ENCODE measurements at places on chromosomes 1 and 21.

GRCh38 chr1:94061513-94062443, 59.2 kb downstream of the ABCA4 start:
- DNase-seq: no peak

DNA sequence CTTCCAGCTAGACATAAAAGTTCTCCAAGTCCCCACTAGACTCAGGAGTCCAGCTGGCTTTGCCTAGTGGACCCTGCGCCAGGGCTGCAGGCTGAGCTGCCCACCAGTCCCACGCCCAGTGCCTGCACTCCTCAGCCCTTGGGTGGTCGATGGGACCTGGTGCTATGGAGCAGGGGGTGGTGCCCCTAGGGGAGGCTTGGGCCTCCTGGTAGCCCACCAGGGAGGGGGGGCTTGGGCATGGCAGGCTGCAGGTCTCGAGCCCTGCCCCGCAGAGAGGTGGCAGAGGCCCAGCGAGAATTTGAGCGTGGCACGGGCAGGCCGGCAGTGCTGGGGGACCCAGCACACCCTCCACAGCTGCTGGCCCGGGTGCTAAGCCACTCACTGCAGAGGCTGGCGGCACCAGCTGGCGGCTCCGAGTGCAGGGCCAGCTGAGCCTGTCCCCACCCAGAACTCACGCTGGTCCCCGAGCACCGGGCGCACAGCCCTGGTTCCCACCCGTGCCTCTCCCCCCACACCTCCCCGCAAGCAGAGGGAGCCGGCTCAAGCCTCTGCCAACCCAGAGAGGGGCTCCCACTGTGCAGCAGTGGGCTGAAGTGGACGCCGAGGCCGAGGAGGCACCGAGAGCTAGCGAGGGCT, 30.2 kb upstream of the GBP5 start:
- no peak for DNase-seq

DNA sequence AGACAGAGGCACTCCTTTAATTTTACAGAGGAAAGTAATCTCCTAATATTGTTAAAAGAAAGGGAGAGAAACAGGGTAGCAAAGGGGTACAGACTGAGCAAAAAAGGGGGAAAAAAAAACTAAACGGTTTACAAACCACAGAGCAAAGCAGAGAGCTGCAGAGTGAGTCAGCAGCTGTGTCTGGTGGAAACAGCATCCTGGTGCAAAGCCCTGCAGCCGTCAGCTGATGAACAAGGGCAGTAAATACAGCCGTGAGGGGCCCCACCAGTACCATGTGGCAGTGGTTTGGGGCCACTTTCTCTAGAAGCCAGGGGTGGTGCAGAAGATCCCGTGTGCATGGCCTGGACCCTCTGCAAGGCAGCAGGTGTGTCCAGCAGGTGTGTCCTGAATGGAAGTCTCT, 111.3 kb downstream of the ERG start:
- DNase-seq: no peak

DNA sequence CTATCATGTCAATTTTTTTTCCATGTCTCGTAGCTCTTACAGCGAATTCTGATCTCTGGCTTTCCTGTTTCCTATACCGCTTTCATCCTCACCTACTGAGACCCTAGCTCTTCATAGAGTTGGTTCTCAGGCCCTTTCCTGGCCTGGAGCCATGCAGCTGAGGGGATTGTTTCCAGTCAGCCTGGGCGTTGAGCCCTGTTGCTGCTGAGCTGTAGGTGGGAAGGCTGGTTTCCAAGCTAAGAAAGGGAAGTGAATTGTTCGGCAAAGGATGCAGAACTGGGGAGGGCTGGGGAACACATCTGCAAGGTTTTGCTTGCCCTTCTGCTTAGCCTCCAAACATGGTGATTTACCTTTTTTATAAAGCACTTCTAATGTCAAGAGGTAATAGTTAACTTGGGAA, 41.5 kb downstream of the SPATA46 start:
- DNase-seq: no peak

GRCh38 chr1:39647247-39647646, 7.8 kb upstream of the HEYL start:
- DNase-seq: no peak

DNA sequence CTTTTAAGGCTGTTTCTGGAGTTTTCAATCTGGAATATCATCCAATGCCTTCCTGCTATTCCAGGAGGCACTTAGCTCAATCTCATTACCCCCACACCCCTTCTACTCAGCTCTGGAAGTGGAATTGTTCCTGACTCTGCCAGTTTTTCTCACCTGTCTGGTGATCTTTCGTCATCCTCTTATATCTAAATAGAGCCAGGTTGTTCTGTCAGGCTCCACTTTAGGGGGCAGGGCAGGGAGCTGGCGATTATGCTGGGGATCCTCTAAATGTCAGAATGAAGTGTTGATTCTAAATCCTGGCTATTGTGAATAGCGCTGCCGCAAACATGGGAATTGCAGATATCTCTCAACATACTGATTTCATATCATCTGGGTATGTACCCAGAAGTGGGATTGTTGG, 63.6 kb upstream of the ETV3 start:
- no peak for DNase-seq

- no peak for DNase-seq
Measured at GRCh38 chr1:51736702-51737101, 119.8 kb downstream of the OSBPL9 start.

DNA sequence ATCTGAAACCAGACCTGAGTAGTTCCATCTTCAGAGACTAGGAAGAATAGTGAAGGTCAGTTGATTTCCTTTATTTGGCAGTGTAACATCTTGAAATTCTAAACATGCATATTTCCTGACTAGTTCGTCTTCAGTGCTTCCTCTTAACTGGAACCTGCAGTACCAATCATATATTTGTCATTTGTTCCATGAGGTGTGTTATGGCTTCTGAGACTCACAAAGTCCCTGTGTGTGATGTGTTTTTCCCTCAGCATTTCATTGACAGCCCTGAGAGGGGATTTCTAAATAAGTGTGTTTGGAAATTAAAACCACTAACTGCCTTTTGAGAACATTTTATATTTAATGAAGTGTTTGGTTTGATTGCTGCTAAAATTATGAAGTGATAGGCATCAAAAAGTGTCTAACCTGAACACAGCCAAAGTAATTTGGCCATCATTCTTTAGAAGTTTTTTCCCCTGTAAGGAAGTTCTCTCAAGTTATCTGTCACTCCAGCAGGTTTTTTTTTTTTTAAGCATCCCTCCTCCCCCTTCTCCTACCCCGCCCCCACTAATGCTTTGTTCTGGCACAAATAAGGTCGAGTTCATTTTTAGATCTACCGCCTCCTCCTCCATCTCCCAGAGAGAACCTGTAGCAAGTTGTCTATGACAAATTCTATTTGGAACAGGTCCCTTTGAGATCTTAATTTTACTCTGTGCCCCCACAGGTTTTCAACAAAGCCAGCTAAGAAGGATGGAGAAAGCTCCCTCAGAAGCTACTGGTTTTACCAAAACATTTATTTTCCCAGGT, 61.4 kb downstream of the TMEM200B start:
- DNase-seq: peak; percentile 27

Measured in activated CD4-positive, alpha-beta T cell treated with anti-CD3 and anti-CD28 coated beads for 4 hours (primary cell).